ENCODE measurements at places on chromosomes 16 and 17. TPM values are rescaled to one million over a fixed set of nuclear protein-coding genes. Genes with fewer than 3 reads are reported as not detected.

The GPRC5C gene
- not detected for total RNA-seq

The TMEM88 gene
- 3.0 TPM for total RNA-seq

The GRAP gene
- not detected for total RNA-seq

The ACE gene
- 2.6 TPM for total RNA-seq

The SHCBP1 gene
- 46.5 TPM for total RNA-seq

The CCL1 gene
- total RNA-seq, result not detected

The CA5A gene
- total RNA-seq, result not detected

The CDH8 gene
- 49.3 TPM for total RNA-seq

The RBBP6 gene
- total RNA-seq, result 78.9 TPM

The RAMP2 gene
- total RNA-seq, result 3.8 TPM

- no peaks in the 10 kb centered on the region for H3K36me3 ChIP-seq
- DNase-seq, result peak; percentile 80
- H3K27me3 ChIP-seq, result peaks cover 26% of the 10 kb centered on the region
- H3K27ac ChIP-seq, result no peak overlapping the region
- H3K4me1 ChIP-seq, result no peaks in the 10 kb centered on the region
Measured at GRCh38 chr16:3431779-3432219, 11.5 kb downstream of the ZNF597 start.

GRCh38 chr16:1220098-1220728, 4.9 kb downstream of the TPSG1 start:
- no peaks in the 10 kb centered on the region for H3K4me1 ChIP-seq
- peaks cover 36% of the 10 kb centered on the region for H3K36me3 ChIP-seq
- no peak for DNase-seq
- H3K27ac ChIP-seq, result no peak overlapping the region

GRCh38 chr16:64627288-64627687, 494.6 kb downstream of the CDH11 start:
- no peaks in the 10 kb centered on the region for H3K27me3 ChIP-seq
- H3K36me3 ChIP-seq, result no peaks in the 10 kb centered on the region
- peak; percentile 37 for DNase-seq
- no peaks in the 10 kb centered on the region for H3K4me1 ChIP-seq
- H3K27ac ChIP-seq, result no peak overlapping the region

DNA sequence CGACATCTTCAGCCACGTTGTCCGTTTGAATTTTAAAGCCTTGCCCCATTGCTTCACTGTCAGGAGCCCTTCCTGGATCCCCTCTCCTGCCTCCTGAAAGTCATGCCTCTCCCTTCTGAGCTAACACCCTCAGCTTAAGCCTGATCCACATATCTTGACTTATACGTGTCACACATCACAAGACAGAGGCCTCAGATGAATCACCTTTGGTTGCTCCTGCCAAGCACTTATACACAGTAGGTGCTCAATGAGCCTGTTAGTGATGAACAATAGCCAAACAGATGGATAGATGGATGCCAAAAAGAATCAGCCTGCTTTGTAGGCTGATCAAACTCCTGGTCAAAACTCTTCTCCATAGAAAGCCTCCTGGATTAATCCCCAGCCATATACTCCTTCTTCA, 31.8 kb downstream of the PITPNM3 start:
- no peaks in the 10 kb centered on the region for H3K27me3 ChIP-seq
- H3K4me3 ChIP-seq, result no peak overlapping the region
- no peak overlapping the region for H3K27ac ChIP-seq
- no peak for DNase-seq
- H3K4me1 ChIP-seq, result no peaks in the 10 kb centered on the region
- H3K36me3 ChIP-seq, result no peaks in the 10 kb centered on the region

DNA sequence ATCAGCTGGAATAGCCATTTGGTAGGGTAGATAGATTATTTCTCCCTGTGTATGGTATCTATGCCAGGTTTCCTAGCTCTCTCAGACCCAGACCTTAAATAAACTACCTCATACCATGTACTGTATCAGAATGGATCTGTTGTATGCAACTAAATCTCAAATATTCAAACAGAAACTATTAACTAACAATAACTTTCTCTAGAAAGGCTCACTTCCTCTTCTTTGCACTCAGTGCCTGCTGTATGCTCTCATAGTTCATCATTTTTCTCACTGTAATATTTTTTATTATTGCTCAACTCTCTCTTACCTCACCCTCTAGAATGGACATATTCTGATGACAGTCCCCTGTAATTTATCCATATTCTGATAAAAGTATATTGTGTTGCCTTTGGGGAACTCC, 182.4 kb downstream of the TOX3 start:
- no peaks in the 10 kb centered on the region for H3K4me1 ChIP-seq
- no peak overlapping the region for H3K27ac ChIP-seq
- DNase-seq, result no peak
- no peak overlapping the region for H3K4me3 ChIP-seq

- no peaks in the 10 kb centered on the region for H3K27me3 ChIP-seq
- DNase-seq, result no peak
- no peaks in the 10 kb centered on the region for H3K4me1 ChIP-seq
Measured at GRCh38 chr17:38343608-38344419, at the start of gene GPR179. Gene GPR179, minus strand, starts transcription at chr17:38343956. Its CDS starts 167 bp downstream, at chr17:38343789.

DNA sequence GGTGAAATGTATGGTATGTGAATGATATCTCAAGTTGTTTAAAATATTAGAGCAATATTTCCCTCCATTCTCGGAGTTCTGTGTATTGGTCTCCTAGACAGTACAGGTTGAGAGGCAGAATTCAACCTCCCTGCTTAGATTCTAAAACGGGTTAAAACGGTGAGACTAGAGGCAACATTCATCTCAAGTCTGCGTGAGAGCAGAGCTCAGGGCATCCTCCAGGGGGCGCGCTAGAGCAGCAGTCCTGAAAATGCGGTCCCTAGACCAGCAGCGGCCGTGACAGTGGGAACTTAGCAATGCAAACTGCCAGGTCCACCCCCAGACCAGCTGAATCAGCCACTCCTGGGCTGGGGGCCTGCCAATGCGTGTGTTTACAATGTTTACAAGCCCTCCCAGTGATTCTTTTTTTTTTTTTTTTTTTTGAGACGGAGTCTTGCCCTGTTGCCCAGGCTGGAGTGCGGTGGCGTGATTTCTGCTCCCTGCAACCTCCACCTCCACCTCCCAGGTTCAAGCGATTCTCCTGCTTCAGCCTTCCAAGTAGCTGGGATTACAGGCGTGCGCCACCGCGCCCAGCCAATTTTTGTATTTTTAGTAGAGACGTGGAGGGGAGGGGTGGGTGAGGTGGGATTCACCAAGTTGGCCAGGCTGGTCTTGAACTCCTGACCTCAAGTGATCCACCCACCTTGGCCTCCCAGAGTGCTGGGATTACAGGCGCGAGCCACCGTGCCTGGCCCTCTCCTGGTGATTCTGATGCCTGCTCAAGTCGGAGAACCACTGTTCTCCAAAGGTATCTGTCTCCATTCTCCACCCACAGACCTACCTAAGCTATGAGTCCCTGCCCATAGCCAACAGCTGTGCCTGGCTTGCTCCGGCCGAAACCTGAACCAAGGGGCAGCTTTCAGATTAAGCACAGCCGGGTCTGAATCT, 24.2 kb downstream of the KLHL36 start:
- H3K4me3 ChIP-seq, result no peak overlapping the region
- peak; percentile 77 for DNase-seq
- H3K36me3 ChIP-seq, result no peaks in the 10 kb centered on the region

GRCh38 chr17:30238387-30239088, 3.0 kb upstream of the SLC6A4 start:
- no peak overlapping the region for H3K4me3 ChIP-seq
- peaks cover 8% of the 10 kb centered on the region for H3K4me1 ChIP-seq
- peaks cover 33% of the 10 kb centered on the region for H3K27me3 ChIP-seq
- no peaks in the 10 kb centered on the region for H3K36me3 ChIP-seq

DNA sequence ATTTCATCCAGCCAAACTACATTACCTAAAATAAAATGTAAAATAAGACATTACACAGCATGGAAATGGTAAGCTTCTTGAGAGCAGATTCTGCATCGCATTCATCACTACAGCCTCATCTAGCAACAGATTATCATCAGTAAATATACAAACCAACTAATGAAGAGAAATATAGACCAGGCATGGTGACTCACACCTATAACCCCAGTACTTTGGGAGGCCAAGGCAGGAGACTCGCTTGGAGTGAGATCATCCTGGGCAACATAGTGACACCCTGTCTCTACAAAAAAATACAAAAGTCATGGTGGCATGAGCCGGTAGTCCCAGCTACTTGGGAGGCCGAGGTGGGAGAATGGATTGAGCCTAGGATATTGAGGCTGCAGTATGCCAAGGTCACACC, 19.9 kb downstream of the NCBP3 start:
- no peak overlapping the region for H3K27ac ChIP-seq
- H3K36me3 ChIP-seq, result peaks cover 68% of the 10 kb centered on the region
- H3K27me3 ChIP-seq, result no peaks in the 10 kb centered on the region
- no peak overlapping the region for H3K4me3 ChIP-seq
- no peak for DNase-seq

DNA sequence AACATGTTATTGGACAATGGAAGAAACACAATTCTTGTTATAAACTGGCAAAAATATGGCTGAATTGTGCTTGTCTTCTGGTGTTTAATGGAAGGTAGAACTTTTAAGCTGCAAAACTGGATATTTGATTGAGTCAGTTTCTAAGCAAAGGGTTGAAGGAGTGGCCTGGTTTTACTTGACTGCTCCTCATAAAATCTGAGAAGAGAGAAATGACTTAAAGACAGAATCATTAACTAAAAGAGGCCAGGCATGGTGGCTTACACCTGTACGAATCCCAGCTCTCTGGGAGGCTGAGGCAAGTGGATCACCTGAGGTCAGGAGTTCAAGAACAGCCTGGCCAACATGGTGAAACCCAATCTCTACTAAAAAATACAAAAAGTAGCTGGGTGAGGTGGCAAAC, 770.7 kb downstream of the CDH11 start:
- no peak overlapping the region for H3K27ac ChIP-seq
- H3K27me3 ChIP-seq, result no peaks in the 10 kb centered on the region
- no peak overlapping the region for H3K4me3 ChIP-seq
- H3K4me1 ChIP-seq, result peaks cover 21% of the 10 kb centered on the region
- no peaks in the 10 kb centered on the region for H3K36me3 ChIP-seq

- no peak overlapping the region for H3K27ac ChIP-seq
- H3K4me1 ChIP-seq, result no peaks in the 10 kb centered on the region
- H3K4me3 ChIP-seq, result no peak overlapping the region
- H3K36me3 ChIP-seq, result no peaks in the 10 kb centered on the region
- H3K27me3 ChIP-seq, result no peaks in the 10 kb centered on the region
- no peak for DNase-seq
Measured at GRCh38 chr17:65509032-65509431, 52.4 kb downstream of the AXIN2 start.

DNA sequence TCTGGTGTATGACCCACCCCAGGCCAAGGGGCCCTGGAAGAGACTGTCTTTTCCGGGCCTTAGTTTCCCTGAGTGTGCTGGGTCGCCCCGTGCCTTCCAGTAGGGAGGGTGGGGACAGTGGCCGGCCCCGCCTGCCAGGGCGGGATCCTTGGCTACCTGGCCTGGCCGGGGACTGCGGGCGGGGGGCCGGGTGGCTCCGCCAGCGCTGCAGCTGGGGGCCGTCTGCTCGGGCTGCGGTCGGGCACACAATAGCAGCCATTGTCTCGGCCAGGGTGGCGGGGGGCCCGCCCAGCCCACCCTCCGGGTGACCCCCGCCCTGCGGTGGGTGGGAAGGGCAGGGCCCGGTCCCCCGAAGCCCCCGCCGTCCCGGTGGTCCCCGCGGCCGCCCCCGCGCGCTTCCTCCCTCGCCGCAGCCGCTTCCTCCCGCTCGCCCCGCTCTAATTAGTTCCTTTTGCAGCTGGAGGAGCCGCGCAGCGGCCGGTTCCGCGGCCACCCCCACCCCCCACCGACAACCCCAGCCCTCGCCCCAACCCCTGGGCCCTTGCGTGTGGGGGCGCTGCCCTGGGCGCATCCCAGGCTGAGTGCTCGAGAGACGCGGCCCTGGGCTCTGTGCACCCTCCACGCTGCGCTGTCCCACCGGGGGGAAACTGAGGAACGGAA, 11.6 kb downstream of the GLIS2 start:
- no peak for DNase-seq
- H3K36me3 ChIP-seq, result no peaks in the 10 kb centered on the region
- no peaks in the 10 kb centered on the region for H3K27me3 ChIP-seq

DNA sequence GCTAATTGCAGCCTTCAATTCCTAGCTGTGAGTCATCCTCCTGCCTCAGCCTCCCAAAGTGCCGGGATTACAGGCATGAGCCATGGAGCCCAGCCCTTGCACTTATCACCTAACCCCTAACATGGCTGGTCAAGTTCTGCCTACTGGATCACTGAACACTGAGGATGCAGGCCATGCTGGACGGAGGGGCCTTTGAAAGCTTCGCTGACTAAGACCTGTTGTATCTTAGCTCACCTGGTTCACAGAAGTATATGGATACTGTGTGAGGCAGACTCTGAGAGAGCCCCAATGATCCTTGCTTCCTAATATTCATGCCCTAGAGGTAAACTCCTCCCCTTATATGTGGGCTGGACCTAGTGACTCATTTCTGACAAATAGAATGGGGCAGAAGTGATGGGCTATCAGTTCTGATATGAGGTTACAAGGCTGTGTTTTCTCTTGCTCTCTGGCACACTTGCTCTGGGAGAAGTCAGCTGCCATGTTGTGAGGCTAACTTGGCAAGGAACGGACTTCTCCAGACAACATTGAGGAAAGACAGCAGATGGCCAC, 11.7 kb upstream of the TMIGD1 start:
- peaks cover 12% of the 10 kb centered on the region for H3K4me1 ChIP-seq
- H3K4me3 ChIP-seq, result no peak overlapping the region
- no peaks in the 10 kb centered on the region for H3K36me3 ChIP-seq
- H3K27me3 ChIP-seq, result peaks cover 30% of the 10 kb centered on the region
- H3K27ac ChIP-seq, result no peak overlapping the region

- no peaks in the 10 kb centered on the region for H3K36me3 ChIP-seq
- H3K4me1 ChIP-seq, result no peaks in the 10 kb centered on the region
- no peak overlapping the region for H3K4me3 ChIP-seq
- H3K27ac ChIP-seq, result no peak overlapping the region
- H3K27me3 ChIP-seq, result no peaks in the 10 kb centered on the region
Measured at GRCh38 chr17:72759301-72759700, 333.2 kb downstream of the SLC39A11 start.

- no peaks in the 10 kb centered on the region for H3K27me3 ChIP-seq
Measured at GRCh38 chr16:11045846-11046245, 101.5 kb downstream of the CLEC16A start.
